ENCODE measurements at places on chromosomes 3 and 15.

DNA sequence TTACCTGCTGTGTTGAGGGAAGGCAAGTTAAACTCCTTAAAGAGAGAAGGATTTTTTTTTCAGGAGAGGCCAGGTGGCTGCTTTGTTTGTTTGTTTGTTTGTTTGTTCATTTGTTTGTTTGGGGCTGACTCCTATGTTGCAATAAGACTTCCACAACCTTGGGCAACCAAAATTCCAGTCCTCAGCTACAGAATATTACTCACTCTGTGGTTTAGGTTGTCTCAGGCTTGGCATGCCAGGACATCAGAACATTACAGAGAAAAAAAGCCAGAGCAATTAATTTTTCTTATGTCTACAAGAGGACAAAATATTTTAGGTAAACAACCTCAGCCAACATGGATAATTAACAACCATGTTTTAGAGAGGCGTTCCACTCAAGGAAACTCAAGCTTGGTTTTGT is 156.7 kb upstream of the ATP11B start:
- DNase-seq = no peak

- no peak for DNase-seq
These were observed 38.5 kb downstream of the ARPP21 start for GRCh38 chr3:35677797-35678196.

DNA sequence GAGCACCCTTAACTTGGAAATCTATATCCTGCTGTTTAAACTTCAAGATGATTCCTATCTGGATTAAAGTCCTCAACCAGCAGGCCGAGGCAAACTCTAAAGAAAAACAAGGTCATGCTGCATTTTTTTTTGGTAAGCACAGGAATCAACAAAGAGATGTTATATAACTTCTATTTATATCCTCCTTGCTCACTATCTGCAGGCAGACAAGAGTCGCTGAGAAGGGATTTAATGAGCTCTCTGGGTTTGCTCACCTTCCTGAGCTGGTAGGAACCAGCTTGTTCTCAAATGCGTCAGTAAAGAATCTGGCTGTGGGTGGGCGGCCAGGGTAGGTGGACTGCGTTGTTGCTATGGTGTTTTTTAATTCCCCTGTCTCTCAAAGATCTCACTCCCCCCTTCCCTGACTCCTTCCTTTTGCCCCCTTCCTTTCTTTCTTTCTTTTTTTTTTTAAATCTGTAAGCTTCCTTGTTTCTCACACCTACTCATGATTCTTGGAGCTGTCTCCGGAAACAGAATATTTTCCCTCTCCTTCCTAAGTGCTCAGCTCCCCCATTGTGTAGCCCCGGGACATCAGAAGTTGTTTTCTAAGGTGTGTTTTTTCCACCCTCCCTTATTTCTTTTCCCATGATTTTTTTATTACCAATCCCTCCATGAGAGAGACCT is 228.8 kb upstream of the BHLHE40 start:
- DNase-seq = no peak

GRCh38 chr3:26753095-26753494 is 130.5 kb downstream of the LRRC3B start:
- no peak for DNase-seq

- no peak for DNase-seq
These were observed 873 bp downstream of the C3orf70 start for GRCh38 chr3:185151964-185152409.

DNA sequence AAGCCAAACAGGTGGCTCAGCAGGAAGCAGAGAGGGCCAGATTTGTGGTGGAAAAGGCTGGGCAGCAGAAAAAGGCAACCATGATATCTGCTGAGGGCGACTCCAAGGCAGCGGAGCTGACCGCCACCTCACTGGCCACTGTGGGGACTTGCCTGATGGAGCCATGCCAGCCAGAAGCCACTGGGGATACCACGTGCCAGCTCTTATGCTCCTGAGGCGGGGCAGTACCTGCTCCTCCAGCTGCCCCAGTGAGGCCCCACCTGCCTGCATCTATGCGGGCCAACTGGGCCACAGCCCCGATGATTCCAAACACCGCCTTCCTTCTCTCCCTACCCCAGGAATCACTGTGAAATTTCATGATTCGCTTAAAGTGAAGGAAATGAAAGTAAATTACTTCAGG is 22.9 kb upstream of the ARIH1 start:
- DNase-seq = no peak

- DNase-seq = no peak
These were observed 26.6 kb downstream of the MASP1 start for GRCh38 chr3:187264911-187265310.

- DNase-seq = no peak
These were observed 286.0 kb downstream of the WDR72 start for GRCh38 chr15:53473435-53473834.

GRCh38 chr3:64224826-64225610 is at the start of gene PRICKLE2:
Gene PRICKLE2, minus strand, starts transcription at chr3:64225466. Its CDS starts 26,539 bp downstream, at chr3:64198927.
- no peak for DNase-seq

- no peak for DNase-seq
These were observed 155.6 kb upstream of the NR2E3 start for GRCh38 chr15:71654720-71655174.

- DNase-seq = no peak
These were observed 17.4 kb upstream of the UBE3A start for GRCh38 chr15:25456196-25456595.

- DNase-seq = no peak
These were observed 145.9 kb downstream of the MEIS2 start for GRCh38 chr15:36954486-36954885.
